ENCODE measurements at places on chromosomes 5 and 9. TPM values are rescaled to one million over a fixed set of nuclear protein-coding genes. Genes with fewer than 3 reads are reported as not detected.

The RNF180 gene
- total RNA-seq: not detected

The LCP2 gene
- 13.6 TPM for total RNA-seq

The LRRC8A gene
- total RNA-seq: 14.5 TPM

The TAF11L5 gene
- not detected for total RNA-seq

The TAF1L gene
- not detected for total RNA-seq

The NUTM2G gene
- not detected for total RNA-seq

The FSD1L gene
- 9.8 TPM for total RNA-seq

The TOPORS gene
- total RNA-seq: 21.5 TPM

The PCDHGC4 gene
- total RNA-seq: 0.42 TPM

The PRR16 gene
- 0.27 TPM for total RNA-seq

The OBP2B gene
- not detected for total RNA-seq

The PLCXD3 gene
- not detected for total RNA-seq
